ENCODE measurements at places on chromosomes 3 and 15.

DNA sequence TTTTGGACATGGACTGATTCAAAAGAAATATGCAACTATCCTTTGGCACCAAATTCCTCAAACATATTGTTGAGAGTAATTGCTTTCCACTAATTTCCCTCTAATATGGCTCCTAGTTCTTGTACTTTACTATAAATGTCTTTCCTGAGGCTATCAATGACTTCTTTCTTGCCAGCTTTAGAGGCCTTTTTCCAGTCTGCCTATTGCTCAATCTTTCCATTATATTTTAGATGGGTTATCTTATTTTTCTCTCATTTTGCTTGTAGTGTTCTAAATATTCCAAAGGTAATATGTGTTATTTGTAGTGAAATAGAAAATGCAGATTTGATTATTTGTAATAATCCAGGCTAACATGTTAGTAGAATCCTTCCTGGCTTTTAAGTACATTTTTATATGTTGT is 11.5 kb upstream of the TEX9 start:
- no peak for DNase-seq

- no peak for DNase-seq
These were observed 49.5 kb upstream of the SLC9A9 start for GRCh38 chr3:143897576-143898295.

DNA sequence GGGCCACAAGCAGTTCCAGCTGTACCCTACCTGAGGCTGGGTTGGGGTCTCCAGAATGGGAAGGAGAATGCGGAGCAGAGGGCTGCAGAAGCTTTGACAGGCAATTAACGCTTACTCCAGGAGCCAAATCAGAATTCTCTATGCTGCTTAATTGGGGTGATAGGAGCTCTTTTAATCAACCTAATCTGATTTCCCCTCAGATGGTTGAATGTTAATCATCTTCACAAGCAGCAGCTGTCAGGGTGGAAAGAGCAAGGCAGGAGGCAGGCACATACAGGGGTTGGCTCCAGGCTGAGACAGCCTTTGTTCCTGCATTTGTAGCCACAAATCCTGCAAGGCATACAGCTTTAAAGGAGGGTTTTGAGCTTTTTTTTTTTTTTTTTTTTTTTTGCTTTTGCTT is 2.6 kb downstream of the CILP start:
- DNase-seq: no peak

DNA sequence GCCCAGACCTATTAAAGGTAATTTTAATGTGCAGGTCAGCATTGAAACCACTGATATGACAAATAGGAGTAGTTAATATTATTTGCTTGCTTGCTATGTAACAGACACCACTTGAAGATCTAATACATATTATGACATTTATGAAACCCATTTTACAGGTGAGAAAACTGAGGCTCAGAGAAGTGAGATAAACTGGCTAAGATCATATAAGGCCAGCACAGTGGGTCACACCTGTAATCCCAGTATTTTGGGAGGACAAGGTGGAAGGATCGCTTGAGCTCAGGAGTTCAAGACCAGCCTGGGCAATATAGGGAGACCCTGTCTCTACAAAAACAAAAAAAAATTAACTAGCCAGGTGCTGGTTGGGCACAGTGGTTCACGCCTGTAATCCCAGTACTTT is 33.1 kb upstream of the EIF4A2 start:
- no peak for DNase-seq

- no peak for DNase-seq
These were observed 128.6 kb downstream of the SLCO3A1 start for GRCh38 chr15:91981821-91982800.

- no peak for DNase-seq
These were observed 10.2 kb downstream of the BDH1 start for GRCh38 chr3:197545571-197545970.

DNA sequence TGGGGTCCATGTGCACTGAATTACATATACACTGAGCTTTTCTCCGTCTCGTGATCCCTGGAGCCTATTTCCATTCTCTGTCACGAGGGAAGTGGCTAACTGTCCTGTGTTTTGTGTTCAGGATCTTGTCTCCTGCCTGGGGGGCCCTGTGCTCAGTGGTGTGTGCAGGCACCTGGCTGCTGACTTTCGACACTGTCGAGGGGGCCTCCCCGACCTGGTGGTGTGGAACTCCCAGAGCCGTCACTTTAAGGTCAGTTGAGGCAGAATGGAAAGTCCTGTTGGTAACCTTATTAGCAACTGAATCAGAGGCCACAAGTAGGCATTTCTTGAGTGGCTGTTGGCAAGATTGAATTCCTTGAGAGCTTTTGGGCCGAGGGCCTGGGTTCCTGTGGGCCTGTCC is 26.7 kb downstream of the FAN1 start:
- DNase-seq: no peak

DNA sequence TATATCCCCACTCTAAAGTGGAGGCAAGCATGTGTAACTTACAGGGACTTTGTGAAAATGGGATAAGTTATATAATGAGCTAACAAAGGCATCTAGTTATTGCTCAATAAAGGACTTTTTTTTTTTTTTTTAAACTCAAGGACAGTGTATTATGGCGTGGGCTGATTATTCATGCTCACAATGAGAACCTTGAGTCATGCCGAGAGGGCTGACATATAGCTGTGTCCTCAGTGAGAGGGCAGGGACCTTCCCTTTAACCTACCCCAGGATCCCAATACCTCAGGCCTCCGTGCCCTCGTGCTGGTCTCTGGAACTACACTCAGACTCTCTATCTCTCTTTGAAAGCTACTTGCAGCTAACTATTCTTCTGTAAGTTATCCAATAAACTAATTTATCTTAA is 319.9 kb upstream of the ICE2 start:
- no peak for DNase-seq

GRCh38 chr3:193962986-193963685 is 172.8 kb upstream of the HES1 start:
- DNase-seq: no peak

DNA sequence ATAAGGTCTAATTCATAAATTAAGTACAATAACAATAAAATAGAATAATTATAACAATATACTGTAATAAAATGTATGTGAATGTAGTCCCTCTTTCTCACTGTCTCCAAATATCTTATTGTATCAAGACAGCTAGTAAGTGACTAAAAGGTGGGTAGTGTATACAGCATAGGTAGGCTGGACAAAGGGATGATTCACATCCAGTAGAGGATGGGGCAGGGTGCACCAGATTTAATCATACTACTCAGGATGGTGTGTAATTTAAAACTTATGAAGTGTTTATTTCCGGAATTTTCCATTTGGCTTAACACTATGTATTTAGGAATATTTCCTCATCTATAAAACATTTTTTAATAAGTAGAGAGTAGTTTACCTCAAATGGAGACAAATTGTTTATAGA is 876.1 kb upstream of the CADM2 start:
- DNase-seq: no peak

DNA sequence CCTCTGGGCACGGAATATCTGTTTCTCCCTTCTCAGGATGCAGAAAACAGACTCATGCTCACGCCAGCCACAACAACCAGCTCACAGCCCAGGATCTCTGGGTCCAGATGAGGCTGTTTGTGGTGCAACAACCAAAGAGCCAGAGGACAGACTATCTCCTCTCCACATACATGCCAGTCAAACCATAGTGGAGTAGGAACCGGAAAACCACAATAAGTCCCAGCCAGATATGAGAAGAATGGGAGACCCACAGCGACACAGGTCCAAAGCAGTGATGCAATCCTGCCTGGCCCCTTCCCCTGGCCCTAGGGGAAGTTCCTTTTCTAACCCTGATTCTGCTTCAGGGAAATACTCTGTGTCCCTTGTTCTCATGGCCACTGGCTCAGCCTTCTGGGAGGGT is 27.6 kb downstream of the MEX3B start:
- no peak for DNase-seq

DNA sequence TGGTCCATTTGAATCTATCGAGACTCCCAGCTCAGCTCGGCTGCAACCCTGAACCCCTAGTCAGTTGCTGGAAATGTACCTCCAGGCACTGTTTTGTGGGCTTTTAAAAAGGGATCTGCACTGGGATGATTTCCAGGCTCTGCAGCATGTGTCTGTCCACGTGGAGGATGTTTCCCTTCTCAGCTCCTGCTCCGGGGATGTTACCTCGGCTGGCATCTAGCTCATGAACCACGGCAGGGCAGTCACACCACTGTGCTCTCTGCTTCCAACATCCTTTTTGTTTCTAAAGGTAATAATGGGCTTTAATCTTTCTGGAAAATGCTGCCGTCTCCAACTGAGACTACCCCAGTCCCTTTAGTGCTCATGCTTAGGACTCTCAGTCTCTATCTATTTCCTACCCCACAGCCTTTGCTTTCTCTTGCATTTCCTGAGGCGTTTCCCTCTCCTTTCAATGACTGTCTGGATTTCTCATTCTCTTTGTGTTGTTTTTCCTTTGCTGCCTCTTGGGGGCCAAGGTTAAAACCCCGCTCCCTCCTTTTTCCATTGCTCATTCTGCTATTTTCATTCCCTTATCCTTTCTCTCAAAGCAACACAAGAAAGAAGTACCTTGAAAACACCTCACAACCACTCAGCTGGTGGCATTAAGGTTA is 42.9 kb upstream of the AKAP13 start:
- no peak for DNase-seq

DNA sequence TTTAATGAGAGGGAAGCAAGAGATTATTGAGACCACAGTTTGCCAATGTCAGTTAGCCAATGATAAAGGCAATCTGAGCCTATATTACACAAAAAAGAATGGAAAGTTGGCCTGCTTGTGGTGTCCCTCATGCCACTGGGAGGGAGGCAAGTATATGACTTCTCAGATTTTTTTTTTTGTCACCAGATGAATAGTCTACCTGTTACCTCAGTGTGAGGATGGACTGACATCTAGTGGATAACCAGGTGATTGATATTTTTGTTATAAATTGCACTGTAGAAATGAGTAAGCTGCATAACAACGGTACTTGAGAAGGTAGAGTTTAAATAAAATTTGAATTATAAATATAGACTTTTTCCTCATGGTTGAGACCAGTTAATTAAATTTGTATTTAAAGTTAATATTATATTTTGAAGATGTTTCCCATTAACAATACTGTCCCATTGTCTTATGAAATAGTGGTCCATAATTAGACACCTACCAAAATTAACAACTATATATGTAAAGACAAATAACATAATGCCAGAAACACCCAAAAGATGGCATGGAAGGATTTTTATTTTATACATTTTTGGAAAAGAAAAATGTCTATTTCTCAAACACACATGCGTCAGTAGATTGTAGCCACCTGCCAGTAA is 237.8 kb upstream of the GADL1 start:
- no peak for DNase-seq

DNA sequence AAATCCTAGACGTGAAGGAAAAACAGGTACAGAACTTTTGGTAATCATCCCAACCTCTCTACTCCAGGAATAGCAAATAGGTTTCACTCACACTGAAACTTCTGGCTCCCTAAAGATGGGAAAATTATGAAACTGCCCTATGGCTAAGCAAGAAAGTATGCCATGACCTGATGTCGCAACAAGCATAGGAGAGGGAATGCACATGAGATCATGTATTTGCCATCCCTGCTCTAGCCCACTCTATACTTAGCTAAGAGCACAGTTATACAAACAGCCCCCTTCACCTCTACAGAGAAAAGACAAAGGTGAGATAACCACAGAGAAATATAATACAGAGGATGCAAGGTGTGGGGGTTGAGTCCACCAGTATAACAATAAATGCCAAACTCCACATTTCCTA is 102.7 kb downstream of the TBC1D5 start:
- DNase-seq: no peak

DNA sequence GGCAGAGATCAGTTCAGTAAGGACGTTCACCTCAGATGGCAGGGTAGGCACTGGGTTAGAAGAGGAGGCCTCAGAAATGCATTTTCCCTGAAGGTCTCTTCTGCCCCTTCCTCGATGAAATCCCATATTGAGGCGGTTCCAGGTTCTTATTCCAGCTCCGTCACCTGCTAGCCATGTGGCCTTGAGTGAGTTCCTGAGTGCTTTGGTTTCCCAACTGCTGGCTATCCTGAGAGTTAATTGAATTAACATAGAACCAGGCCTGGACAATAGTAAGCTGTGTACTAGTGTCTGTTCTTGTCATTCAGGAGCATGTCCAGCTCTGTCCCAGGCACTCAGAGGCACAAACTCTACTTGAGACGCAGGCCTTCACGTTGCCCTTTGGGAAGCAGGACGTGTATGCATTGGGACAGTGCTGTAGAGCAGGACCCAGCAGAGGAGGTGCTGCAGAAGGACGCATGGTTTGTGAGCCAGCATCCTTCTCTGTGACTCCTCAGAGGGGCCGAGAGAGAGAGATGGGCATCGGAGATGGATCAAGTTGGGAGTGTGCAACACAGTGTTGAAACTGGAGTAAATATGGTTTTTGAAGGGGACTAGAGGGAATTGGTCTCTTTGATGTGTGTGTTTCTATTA is 114.2 kb downstream of the ASB7 start:
- no peak for DNase-seq

DNA sequence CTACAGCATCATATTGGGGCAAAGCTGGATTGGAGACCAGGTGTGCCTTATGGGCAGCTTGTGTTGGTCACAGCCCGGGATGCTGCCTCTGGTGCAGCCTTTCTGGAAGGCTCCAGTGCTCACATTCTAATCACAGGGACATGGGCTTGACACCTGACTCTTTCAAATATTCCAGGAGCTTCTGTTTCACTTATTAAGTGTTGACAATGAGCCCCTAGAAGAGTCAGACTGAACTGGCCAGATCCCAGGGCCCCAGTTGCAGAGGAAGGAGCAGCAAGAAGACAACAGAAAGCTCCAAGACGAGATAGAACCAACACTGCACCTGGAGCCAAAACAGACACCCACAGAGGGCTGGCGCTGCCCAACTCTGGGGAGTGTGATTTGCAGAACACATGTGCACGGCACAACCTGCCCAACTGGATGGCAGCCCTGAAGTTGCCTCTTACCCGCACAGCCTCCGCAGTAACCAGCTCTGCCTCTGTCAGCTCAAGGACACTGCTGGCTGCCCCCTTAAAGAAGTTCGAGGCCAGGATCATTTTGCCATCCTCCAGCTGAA is 30.3 kb downstream of the ALDH1L1 start:
- DNase-seq: no peak

- DNase-seq: no peak
These were observed 283.6 kb upstream of the RARB start for GRCh38 chr3:25144430-25144829.

GRCh38 chr3:32140943-32141342 is 34.5 kb downstream of the GPD1L start:
- DNase-seq: no peak

DNA sequence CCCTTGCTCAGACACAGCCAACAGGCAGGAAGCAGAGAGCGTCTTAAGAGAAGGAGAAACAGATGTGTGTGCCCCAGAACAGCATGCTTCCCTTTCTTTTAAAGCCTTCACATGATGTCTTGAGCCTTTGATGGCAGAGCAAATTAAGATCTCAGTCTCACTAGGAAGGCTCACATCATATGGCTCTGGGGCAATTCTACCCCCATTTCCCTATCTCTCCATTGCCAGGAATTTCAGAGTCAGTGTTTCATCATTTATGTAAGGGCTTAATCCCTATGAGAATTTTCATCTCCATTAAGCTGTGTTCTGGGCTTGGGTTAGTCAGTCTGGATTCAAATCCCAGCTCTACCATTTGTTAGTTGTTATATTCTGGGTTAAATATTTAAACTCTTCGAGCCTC is 41.4 kb upstream of the GLCE start:
- no peak for DNase-seq

Measured in bone marrow (tissue), 2 donors.